ENCODE measurements at places on chromosomes 5 and 9. TPM values are rescaled to one million over a fixed set of nuclear protein-coding genes. Genes with fewer than 3 reads are reported as not detected.

Gene IGFBPL1
- total RNA-seq = not detected

GRCh38 chr5:169842699-169843098 is 137.6 kb downstream of the INSYN2B start:
- no peak for DNase-seq

DNA sequence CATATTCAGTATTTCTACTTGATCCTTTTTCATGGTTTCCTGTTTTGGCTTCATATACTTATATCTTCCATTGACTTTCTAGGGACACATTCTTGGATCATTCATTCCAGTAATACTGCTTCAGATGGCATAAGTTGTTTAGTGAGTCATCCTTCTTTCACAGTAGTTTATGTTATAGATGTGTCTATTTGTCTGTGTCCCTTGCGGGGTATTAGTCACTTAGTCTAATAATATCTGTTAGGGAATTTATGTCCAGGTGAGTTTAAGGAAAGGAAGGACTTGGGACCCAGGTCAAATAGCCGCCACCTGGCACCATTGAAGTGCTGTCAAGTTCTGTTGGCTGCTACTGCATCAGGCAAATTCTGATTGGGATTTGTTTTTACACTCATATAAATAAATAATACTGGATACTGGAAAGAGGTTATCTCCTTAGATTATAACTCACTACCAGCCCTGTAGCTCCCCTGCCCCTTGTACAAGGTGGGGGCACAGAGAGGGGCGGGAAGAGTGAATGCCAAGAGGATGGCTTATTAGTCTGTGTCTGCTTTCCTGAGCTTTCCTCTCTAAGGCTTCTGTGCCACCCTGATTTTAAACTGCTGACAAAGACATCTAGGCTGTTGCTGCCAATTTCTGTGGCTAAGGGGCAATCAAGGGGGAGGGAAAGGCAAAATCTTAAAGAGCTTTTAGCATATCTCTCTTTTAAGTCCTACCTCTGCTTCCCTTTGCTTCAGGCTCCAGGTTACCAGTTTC is 64.9 kb downstream of the CDC42SE2 start:
- peak; percentile 65 for DNase-seq

- peak; percentile 32 for DNase-seq
Observed at GRCh38 chr5:65923339-65923738, 3.0 kb upstream of the ERBIN start.

DNA sequence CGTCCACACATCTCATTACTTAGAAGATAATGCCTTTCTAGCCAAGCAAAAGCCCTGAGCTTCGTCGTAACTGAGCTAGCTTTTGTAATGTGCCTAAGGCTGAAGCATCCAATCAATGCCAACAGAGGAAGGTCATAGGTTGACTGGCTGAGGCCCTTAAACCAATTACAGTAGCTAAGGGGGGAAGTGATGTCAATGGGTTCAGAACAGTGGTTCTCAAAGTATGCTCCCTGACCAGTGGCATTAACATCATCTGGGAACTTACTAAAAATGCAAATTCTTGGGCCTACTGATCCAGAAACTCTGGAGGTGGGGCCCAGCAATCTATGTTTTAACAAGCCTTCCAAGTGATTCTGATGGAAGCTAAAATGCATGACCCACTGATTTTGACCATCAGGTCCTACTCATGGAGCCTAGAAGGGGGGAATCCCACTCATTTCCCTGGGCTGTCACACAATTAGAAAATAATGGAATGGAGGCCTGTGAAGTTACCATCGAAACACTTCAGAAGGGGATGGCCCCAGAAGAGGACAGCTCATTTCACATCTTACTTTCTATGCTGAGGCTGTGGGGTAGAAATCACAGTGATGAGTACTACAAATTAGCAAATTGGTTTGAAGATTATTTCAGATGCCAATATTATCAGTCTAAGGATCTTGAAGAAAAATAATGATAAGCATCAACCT is 4.8 kb upstream of the VLDLR start:
- DNase-seq = no peak
